ENCODE measurements at places on chromosomes 4 and X. TPM values are rescaled to one million over a fixed set of nuclear protein-coding genes. Genes with fewer than 3 reads are reported as not detected.

- no peak for DNase-seq
- no peaks in the 10 kb centered on the region for H3K4me1 ChIP-seq
- H3K27ac ChIP-seq, result no peak overlapping the region
- H3K36me3 ChIP-seq, result no peaks in the 10 kb centered on the region
- H3K4me3 ChIP-seq, result no peak overlapping the region
Measured at GRCh38 chr4:8005814-8006215, 66.2 kb upstream of the AFAP1 start.

Gene SNCA
- total RNA-seq, result 1.7 TPM

Gene TADA2B
- 27.1 TPM for total RNA-seq

DNA sequence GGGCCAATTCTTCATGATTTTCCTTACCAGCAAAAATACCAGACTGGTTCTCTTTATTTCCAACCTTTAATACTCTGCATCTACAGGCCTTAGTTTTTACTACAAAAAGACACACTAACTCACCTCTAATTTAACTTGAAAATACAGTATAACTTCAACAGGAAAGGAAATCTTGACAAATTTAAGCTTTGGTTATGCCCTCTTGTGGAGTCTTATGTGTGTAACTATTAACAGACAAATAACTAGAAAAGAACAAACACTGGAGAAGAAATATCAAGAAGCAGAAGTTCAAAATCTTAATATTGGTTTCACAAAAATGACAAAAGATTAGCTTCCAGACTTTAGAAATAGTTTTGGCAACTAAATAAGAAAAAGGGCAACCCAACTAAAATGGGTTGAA lies 33.0 kb downstream of the PPA2 start:
- DNase-seq, result no peak
- no peak overlapping the region for H3K27ac ChIP-seq
- no peaks in the 10 kb centered on the region for H3K27me3 ChIP-seq
- no peak overlapping the region for H3K4me3 ChIP-seq

Gene LRP2BP
- 0.78 TPM for total RNA-seq

Gene ADGRG4
- not detected for total RNA-seq

- H3K4me3 ChIP-seq, result no peak overlapping the region
- no peaks in the 10 kb centered on the region for H3K36me3 ChIP-seq
- no peaks in the 10 kb centered on the region for H3K27me3 ChIP-seq
- H3K4me1 ChIP-seq, result no peaks in the 10 kb centered on the region
Measured at GRCh38 chr4:125704726-125705125, 390.0 kb downstream of the FAT4 start.

All from activated naive CD8-positive, alpha-beta T cell treated with anti-CD3 and anti-CD28 coated beads, Interleukin-2, amount 10 ng/mL, durations not matched to agents 7 days and 5 days (primary cell).